ENCODE measurements at places on chromosomes 3 and 15.
A peak's percentile ranks its signal among the peaks of the same experiment; 100 is the strongest.

DNA sequence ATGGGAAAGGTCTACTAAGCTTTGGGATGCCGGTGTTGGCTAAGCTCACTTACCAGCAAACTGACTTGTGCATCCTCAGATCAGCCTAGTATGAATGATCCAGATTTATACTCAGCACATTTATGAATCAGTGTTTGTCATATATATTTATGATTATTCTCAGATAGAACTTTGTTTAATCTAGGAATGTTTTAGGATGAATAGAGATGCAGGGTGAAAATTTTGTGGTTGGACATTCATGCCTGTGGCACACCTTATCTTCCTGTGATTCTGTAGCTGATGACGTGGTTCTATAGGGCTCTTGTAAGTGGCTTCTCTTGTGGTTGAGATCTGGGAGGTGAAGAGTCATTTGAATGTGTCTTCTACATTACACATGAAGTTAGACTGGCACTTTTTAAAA lies 11.4 kb downstream of the CDIN1 start:
- DNase-seq = peak; percentile 78

- DNase-seq = no peak
These were observed 120.8 kb upstream of the MEIS2 start for GRCh38 chr15:37220949-37221670.

- DNase-seq = no peak
These were observed 82.8 kb downstream of the RYR3 start for GRCh38 chr15:33393546-33393945.

- DNase-seq = no peak
These were observed 130.6 kb upstream of the STT3B start for GRCh38 chr3:31402117-31402516.

- peak; percentile 60 for DNase-seq
These were observed 16.0 kb downstream of the SEC61A1 start for GRCh38 chr3:128068156-128068620.

DNA sequence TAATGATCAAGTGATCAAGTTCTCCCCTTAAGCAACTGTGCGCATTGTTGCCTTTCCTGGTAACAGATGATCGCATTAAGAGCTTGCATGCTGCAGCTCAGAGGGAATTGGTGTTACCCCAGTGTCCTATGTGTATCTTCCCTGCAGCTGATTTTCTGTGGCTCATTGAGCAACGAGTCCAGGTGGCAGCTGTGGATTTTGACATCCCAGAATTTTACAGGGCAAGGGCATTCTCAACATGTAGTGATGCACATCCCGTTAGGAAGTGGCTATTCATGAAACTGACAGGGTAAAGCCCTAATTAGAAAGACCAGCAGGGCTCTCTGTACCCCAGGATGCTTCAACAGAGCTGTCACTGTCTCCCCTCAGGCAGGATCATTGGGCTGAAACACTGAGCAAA lies 232.8 kb downstream of the AGBL1 start:
- DNase-seq = no peak

GRCh38 chr3:148820361-148821245 lies 7.0 kb upstream of the CPB1 start:
- no peak for DNase-seq

DNA sequence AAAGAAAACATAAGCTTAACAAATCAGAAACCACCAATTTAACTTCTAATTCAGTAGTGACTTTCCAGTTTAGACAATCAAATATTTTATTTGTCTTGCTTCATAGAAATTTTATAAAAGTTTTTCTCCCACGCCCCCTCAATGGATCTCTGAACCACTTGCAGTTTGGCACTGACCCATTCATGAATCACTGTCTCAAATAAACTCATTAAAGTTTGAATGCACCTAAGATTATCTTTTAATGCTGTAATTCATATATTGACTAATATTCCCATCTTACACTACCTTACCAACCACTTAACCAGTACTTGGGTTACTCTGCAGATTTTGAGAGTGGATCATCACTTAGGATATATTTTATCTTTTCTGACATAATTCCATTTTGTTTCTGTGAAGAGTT lies 880.2 kb downstream of the OTOL1 start:
- DNase-seq = no peak

DNA sequence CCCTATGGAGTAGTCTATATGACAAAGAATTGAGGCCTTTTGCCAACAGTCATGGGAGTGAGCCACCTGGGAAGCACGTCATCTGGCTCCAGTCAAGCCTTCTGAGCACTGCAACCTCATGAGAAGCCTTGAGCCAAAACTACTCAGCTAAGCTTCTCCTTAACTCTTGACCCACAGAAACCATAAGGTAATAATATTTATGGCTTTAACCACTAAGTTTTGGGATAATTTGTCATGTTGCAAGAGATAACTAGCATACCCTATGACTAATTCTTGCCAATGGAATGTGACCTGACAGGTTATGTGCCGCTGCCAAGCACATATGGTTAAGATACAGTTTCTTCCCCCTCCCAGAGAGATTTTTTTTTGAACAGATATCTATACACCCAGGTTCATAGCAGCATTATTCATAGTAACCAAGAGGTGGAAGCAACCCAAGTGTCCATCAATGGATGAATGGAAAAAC lies 11.8 kb upstream of the SLC6A11 start:
- DNase-seq = peak; percentile 28

- no peak for DNase-seq
These were observed 17.3 kb downstream of the MTMR10 start for GRCh38 chr15:30974112-30974511.

GRCh38 chr3:23940775-23941174 lies 4.3 kb upstream of the NR1D2 start:
- no peak for DNase-seq

DNA sequence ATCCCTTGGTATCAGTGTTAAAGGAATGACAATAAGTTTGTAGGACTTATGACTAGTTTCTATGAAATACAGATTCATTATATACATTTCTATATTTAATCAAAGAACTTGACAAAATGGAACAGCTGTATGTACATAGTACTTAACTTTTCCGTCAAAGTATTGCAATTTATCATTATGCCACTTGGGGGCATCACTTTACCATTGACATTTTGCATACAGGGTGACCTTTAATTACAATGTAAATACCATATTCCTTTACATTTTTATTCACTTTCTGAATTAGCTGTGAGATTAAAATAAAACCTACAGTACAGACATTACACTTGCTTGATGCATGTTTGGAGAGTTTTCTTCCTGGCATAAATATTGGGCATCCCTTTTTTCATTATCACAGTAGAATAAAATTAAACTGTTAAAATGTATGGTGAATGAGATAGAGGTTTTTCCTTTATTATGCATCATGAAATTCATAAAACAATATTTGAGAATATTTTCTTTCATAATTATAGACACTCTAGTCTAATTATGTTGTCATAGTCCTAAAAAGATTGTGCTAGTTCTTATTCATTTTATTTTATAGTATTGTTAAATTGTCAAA lies 6.9 kb downstream of the NEK11 start:
- peak; percentile 72 for DNase-seq

DNA sequence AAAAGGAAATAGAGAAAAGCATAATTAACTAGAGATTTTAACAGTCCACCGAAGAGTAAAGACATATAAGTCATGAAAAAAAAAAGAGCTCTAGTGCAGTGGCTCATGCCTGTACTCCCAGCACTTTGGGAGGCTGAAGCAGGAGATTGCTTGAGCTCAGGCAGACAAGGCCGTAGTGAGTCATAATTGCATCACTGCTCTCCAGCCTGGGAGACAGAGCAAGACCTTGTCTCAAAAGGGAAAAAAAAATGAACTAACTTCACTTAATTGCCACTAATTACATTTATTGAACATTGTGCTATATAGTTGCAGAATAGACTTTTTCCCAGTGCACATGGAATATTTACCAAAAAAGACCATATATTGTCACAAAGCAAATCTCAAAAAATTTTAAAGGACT lies 221.8 kb downstream of the CBLB start:
- peak; percentile 90 for DNase-seq

DNA sequence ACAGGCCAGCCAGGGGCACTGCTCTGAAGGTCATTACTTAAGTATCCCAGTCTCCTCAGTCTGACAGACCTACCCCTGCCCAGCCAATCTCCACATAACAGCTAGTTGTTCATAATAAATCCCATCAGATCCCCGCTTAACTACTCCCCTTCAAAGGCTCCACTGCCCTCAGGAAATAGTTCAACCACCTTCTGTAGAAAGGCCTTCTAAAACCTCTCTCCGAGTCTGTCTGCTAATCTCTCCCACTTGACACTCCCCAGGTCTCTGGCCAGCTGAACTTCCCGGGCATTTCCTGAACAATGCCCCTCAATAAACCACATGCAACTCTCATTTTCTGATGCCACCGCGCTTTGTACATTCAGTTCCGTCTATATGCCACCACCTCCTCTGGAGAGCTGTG lies 6.0 kb downstream of the PRC1 start:
- DNase-seq = peak; percentile 12

- DNase-seq = peak; percentile 63
These were observed 455 bp upstream of the ABHD17C start for GRCh38 chr15:80694611-80695098.

GRCh38 chr3:119767936-119768601 lies 13.8 kb upstream of the NR1I2 start:
- no peak for DNase-seq

DNA sequence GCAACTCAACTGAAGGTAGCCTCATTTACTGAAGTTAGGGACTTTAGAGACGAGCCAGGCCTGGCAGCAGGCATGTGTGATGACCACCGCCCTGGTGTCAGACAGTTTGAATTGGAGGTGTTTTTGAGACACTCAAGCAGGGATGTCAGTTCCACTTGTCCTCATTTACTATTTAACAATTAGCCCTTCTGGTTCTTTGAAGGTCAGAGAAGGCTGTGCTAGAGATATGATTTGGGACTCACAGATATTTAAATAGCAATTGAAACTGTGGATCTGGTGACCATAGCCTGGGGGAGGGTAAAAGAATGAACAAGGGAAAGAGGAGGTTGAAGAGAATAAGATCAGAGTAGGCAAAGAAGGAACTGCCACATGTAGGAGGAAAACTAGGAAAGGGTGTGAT lies 74.6 kb downstream of the REC114 start:
- no peak for DNase-seq

DNA sequence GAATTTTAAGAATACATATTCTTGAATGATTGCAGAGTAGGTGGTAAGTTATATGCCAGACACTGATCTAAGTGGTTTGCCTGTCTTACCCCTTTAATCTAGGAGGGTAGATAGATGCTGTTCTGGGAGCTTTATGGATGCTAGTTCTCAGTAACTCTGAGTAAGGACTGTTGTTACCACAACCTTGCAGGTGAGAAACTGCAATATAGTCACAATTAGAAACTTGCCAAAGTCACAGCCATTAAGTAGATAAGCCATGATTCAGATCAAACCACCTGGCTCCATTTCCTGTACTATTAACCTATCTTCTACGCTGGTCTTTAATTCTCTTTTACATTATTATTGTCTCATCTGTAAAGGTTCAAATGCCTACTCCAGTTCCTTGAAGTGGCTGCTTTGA lies 46.8 kb downstream of the UBE2E2 start:
- DNase-seq = no peak

DNA sequence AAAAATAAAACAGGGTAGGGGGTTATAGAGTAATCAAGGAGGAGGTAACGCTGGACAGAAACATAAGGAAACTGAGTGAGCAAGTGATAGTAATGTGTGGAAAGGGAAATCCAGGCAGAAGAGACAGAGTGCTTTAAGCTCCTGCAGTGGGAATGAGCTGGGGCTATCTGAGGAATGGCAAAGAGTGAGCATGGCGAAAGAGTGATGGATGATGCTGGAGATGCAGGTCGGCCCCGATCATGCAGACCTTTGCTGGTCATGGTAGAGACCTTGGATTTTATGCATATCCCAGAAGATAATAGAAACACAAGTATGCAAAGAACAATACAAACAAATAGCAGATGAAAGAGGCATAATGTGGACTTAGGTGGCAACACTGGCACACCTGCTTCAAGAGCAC lies 26.0 kb upstream of the ACAP2 start:
- no peak for DNase-seq

DNA sequence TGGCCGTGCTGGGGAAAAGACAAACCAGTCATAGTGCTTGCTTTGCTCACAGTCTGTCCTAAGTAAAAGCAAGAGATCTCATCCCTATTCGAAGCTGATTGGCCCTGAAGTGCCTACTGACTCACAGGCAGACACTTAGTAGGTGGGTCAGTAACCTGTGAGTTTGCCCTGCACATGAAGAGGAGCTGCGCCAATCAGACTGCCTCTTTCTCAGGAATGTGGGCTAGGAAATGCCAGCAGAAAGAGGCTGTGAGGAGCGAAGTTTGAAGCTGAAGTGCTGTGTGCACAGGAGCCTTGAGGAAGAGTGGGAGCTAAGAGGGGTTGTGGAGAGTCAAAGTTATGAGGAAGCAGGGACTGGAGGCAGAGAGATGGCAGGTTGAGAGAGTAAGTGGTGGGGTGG lies 126.8 kb downstream of the IL20RB start:
- no peak for DNase-seq

GRCh38 chr3:185988080-185988815 lies 50.4 kb upstream of the TRA2B start:
- no peak for DNase-seq

- DNase-seq = no peak
These were observed 335.3 kb upstream of the ARHGEF26 start for GRCh38 chr3:153785901-153786300.

- DNase-seq = no peak
These were observed 42.7 kb downstream of the THBS1 start for GRCh38 chr15:39623529-39623931.

DNA sequence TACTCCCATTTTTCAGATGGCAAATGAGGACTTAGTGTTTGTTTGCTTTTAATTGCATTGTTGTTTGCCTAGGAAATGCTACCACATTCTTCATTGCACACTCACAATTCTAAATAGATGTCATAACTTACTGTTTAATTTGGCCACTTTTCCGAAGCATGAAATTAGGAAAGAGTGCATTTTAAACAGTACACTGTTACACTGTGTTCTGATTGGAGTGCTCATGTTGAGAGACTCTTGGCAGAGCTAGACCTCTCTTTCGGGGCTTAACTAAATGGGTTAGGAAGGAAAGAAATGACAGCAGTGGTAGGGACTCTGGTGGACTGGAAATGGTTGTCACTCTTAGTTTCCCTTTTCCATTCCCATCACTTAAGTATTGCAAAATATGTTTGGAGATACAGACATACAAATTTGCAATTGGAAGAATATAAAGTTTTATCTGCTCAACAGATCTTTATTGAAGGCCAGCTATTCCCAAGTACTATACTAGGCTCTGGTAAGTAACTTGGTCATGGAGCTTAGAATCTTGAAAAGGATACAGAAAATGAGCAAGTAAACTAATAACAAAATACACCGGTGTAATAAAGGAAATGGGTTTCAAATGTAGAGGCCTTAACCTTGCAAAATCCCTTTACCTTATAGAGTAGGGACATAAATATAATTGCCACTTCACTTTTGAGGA lies 90.2 kb downstream of the DCUN1D1 start:
- no peak for DNase-seq

DNA sequence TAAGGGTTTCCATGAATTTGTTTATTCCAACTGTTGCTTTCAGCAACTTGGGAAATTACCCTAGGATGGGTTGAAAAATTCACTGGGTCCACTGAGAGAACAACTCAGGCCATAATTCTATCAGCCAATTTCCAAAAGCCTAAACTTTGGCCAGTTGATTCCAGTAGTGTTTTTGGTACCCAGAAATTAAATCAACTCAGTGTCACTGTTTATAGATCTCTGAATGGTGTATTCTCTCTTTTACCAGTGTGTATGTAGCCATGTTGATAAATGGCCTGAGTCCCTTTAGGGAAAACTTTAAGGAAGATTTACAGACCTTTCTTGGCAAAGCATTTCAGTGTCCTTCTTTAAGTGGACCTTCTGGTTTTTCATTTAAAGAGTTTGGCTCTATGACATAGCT lies 636.4 kb downstream of the OTOL1 start:
- DNase-seq = no peak
